ENCODE measurements at places on chromosomes 5 and 9. TPM values are rescaled to one million over a fixed set of nuclear protein-coding genes. Genes with fewer than 3 reads are reported as not detected.

GRCh38 chr5:149310947-149311658 is 34.2 kb upstream of the GRPEL2 start:
- no peak for DNase-seq

DNA sequence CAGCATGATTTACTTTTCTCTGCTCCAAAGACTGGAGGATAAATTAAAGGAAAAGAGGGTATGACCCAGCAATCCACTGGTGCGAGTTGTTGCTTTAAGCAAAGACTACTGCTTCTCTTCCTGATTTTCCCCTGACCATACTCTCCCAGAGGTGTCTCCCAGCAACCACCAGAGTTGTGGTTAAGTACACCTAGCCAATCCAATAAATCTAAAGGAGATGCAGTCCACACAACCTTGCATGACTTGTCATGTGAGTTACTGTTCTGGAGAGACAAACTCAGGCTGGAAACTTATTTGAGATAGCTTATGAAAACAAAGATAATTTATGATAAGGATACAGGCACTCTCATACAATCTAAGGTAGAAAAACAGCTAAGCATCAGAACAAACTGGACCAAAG is 11.9 kb downstream of the TMC1 start:
- no peak for DNase-seq

GRIN1 gene
- 0.22 TPM for total RNA-seq

UBE2QL1 gene
- total RNA-seq = 1.3 TPM

GRCh38 chr9:93133681-93134014 is 403 bp downstream of the NINJ1 start:
- DNase-seq = peak; percentile 42

- DNase-seq = no peak
These were observed 611.1 kb downstream of the ACTL7B start for GRCh38 chr9:108244686-108245085.

LHX3 gene
- total RNA-seq = not detected

- DNase-seq = no peak
These were observed 41.9 kb downstream of the TGFBI start for GRCh38 chr5:136070486-136071285.

- no peak for DNase-seq
These were observed 124.9 kb downstream of the TTC39B start for GRCh38 chr9:15182101-15182551.

NOXA1 gene
- 3.9 TPM for total RNA-seq
